ENCODE measurements at places on chromosomes 11 and 22.

DNA sequence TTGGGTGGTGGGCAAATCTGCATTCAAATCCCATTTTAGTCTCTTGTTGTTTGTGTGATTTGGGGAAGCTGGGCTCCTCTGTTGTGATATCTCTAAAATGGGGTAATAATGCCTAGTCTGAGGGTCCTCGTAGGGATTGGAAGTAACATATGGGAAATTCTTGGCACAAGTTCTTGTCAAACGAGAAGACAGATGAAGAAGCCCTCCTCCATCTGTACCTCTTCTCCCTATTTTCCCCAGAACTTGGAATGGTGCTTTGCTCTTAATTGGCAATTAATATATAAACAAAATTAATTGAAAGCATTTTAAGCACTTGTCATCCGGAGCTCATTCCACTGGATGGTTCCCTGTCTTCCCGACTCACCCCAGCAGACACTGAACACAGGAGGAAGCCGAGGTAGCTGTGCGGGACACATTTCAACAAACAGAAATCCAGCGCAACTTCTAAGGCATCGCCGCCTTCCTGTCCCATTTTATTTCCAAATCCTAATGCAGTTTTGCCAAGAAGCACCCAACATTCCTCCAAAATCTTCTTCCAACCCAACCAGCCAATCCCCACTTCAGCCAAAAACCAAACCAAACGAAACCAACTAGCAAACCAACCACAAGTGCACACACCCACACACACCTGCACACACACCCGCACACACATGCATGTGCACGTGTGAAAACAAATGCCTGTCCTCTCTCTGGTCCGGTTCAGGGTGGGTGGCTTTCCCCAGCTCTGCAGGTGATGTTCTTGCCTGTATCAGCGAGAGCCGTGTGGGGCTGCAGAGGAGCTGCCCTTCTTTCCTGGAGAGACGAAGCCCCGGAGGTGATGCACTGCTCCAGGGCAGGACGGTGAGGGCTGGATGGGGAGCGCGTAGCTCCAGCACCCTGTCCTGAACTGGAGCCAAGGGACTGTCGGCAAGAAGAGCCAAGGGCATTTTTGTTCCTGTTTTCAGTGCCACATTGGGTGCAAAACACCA lies 100.8 kb upstream of the B3GAT1 start:
- DNase-seq: no peak

DNA sequence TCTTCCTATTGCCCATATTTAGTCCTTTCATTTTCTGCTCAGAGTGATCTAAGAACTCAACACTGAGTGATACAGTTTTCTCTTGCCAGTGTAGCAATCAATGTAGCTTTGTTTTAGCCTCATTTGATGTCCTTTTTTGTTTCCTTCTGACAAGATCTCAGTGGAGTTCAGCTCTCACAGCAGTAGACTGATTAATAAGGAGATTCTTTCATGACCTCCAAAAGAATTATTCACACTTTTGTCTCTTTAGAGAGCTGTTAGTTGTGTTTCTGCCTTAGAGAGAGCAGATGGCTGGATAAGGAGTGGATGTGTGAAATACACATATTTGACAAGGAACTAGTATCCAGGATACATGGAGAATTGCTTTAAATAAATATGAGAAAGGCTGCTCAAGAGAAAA lies 6.6 kb upstream of the TMEM225 start:
- no peak for DNase-seq

GRCh38 chr11:65554057-65554818 lies 3.9 kb downstream of the LTBP3 start:
- no peak for DNase-seq

DNA sequence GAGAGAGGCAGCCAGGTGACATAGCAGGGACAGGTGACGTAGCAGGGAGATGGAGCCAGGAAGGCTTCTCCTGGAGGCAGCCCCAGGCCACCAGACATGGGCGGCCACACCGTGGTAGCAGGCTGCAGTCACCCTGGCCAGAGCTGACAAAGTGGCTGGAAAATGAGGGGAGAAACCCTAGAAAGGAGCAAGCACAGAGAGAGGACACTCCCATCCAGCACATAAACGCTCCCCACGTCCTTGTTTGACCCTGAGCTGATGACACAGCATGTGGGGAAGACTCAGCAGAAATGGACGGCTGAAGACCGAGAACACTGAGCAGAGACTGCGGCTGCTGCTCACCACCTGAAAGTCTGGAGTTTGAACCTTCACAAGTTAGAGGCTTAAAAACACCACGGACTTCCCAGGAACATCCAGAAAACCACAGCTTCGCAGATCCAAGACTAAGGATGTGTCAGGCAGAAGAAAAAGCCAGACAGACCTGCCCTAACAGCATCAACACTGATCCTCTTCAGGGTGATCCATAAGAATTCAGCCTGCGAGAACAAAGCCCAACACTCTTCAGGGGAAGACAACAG lies 28.7 kb downstream of the DRD4 start:
- peak; percentile 42 for DNase-seq

DNA sequence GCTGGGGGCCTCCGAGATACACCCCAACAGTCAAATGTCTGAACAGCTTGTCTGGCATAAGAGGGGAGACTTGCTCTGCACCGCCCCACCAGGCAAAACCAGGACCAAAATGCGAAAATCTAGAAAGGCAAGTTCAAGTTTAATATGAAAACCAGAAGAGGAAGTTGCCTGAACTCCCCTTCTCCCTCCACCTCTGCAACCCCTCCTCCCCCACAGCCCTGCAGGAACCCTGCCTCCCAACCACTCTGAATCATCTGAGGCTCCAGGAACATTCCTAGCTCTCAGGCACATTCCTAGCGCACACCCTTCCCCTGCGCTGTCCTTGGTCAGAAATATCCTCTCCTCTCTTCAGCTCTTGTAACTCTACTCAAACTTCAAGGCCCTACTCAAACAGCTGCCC lies 36.7 kb downstream of the ISX start:
- DNase-seq: no peak

DNA sequence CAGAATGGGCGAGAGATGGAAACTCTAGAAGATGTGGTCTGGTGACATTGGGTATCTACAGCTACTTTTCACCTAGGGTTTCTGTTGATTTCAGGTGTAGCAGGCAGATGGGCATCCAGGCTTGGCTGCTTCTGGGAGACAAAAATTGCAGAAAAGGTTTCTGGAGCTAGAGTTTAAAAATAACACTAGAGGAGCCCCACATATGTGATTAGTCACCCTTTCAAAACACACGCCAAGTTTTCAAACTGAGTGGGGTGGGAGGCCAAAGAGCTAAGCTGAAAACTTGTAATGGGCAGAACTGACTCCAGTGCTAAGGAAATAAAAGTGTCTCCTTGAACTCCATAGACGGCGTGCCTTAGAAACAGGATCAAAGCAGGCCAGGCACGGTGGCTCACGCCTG lies 80.8 kb downstream of the GRK3 start:
- no peak for DNase-seq

DNA sequence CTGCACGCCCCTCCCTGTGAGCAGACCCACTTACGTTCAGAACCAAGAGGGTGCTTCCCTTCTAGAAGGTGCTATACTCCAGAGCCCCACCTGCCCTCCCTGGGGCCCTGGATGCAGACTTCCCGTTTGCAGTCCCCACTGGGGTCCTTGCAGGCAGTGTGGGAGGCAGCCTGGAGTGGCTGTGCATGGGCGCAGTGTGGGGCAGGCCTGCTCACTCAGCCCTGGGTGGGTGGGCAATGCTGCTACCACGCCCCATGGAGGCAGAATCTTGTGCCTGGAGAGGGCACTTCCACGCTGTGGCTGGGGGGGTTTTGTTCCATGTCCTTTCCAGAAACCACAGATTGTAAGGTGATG lies 116.2 kb downstream of the KCNQ1OT1 start:
- no peak for DNase-seq

DNA sequence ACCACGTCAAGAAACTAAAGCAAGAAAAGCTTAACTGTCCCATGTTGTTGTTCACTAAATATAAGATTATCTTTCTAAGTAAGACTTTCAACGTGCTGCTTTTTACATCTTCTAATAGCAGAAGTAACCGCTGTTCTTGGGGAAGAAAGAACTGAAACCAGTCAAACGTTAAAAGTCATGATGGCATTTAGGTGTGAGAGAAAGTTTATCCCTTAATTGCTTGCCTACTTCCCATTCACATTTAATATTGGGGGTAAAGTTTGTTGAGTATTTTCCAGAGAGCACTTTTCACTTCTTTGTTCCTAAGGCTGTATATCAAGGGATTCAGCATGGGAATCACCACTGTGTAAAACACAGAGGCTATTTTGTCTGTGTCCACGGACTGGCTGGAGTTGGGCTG lies 970 bp downstream of the OR5B21 start:
- DNase-seq: no peak

GRCh38 chr22:23915290-23915689 lies 21.1 kb downstream of the MIF start:
- DNase-seq: no peak

DNA sequence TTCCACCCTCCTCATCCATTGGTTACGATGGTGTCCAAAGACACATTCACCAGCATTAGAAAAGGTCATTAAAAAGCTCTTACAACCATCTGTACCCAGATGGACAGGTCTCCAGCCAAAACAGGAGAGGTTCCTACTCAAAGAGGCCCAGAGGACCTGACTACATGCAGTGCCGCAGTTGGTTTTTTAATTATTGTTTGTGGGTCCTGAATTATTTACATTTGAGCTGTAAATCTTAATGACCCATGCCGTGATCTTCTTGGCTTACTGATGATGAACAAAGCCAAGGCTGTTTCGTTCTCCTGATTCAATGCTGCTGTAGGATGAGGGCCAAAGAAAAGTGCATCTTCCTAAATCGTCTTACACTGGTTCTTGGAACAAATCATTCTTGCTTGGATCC lies 83.7 kb downstream of the CADM1 start:
- DNase-seq: no peak

GRCh38 chr11:3956038-3956437 lies 100.6 kb downstream of the STIM1 start:
- no peak for DNase-seq

DNA sequence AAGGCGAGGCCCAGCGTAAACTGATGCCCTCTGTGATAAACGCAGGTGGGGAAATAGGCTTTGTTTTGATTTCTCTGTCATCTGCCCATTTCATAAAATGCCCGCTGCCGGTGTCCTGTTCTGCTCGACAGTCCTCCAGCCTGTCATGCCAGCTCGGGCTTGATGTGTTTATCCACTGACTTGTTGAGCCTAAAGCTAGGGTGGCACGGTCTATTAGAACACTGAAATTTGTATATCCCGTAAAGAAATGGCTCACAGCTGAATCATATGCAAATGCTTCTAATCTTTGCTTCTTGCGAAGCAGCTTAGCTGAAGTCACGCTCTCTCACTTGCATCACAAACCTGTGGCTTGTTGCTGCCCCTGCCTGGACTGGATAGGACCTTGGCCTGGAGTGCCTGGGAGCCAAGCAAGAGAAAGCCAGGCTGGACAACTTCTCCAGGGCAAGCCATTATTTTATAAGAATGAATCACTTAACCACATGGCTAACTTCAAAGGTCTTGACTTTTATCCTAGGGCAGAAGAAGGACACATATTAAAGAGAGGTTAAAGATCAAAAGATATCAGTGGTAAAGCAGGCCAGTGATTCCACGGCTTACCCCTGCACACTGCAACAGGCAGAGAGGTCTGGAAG lies 33.1 kb downstream of the EHF start:
- peak; percentile 92 for DNase-seq

GRCh38 chr11:707817-708420 lies 1.9 kb downstream of the EPS8L2 start:
- DNase-seq: no peak

DNA sequence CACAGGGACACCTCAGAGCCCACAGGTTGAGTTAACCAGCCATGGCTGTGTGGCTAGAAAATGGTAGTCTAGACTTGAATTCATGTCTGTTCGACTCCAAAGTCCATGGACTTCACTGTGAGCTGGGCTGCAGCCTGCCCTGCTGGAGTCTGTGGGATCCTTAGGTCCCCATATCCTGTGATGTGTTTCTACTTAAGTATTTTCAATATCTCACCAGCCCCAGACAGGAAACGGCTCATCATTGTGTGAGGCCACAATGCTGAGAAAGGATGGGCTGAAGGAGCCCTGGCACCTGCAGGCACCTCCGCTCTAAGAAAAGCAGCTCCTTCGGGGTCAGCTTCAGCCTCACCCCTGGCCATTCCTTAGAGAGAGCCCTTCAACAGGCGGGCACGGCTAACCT lies 93.1 kb downstream of the NAT10 start:
- DNase-seq: no peak

DNA sequence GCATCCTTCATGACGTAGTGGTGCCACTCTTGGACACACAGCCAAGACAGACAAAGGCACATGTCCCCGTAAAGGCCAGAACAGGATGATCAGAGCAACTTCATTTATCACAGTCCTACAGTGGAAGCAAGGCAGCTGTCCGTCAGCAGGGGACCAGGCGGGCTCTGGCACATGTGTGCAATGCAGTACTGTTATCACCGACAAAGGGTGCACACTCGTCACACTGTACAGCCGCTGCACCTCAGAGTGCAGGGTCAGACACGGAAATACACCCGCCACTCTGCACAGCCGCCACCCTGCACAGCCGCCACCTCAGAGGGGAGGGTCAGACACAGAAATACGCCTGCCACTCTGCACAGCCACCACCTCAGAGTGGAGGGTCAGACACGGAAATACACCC lies 13.4 kb upstream of the IL17REL start:
- no peak for DNase-seq

DNA sequence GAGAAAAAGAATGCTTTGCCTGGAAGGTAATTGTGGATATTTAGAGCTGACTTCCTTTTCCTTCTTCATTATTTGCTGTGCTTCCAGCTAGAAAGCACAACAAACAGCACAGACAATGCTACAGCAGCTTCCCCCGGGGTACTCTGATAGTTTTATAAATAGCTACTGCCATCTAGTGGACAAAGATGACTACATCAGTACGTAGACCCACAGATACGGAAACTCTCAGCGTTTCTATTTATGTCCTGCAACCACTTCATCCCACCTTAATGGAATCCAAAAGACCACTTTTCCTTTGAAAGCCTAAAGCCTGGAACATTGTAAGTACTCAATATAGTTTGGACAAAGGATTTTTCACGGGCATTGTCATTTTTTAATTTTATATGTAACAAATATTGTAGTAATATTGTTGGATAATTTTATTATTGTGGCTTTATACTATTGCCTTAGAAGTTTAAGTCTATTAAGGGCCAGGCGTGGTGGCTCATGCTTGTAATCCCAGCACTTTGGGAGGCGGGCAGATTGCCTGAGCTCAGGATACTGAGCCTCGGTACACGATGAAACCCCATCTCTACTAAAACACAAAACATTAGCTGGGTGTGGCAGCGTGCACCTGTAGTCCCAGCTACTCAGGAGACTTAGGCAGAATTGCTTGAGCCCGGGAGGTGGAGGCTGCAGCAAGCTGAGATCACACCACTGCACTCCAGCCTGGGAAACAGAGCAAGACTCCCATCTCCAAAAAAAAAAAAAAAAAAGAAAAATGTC lies 7.5 kb downstream of the HSPA8 start:
- DNase-seq: no peak

GRCh38 chr22:46613606-46614021 lies 6.6 kb upstream of the GRAMD4 start:
- DNase-seq: no peak

DNA sequence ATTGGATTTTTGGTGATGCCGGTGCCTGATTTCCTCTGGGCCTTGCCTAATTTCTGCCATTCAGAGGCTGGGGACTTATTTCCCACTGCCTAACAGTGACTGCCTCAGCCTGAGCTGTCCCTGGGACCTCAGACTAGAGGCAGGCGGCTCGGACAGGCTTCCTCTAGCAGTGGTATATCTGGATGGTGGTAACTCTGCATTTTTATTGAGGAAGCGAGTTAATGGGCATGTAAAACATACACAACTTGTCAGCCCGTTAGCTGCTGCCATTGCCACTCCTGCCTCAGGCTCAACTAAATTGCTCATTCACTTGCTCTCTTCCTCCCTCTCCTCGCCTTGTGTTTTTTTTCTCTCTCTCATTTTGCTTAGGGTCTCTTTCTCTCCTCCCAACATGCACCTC lies 561.6 kb downstream of the BUD13 start:
- DNase-seq: no peak
